Activated B cell treated with CpG ODN at 0.5 μM for 24 hours (primary cell): ENCODE measurements at places on chromosomes 4 and X. TPM values are rescaled to one million over a fixed set of nuclear protein-coding genes. Genes with fewer than 3 reads are reported as not detected.

DNA sequence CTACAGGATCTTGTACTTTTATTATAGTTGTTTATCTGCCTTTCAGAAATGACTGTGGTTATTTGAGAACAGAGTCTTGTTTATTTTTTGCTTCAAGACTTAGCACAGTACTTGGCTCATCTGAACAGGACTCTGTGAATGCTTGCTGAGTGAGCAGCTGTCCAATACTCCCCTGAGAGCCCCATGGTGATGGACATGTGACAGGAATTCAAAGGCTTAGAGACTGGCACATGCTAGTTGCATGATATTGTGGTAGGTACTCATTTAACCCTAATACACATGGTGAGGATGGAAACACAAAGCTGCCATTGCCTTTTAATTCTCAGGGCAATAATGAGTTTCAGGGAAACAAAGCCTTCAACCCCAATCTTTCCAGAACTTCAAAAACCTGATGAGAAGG lies 97.3 kb downstream of the GEMIN8 start:
- H3K36me3 ChIP-seq = no peaks in the 10 kb centered on the region
- no peak overlapping the region for H3K4me3 ChIP-seq
- no peaks in the 10 kb centered on the region for H3K27me3 ChIP-seq
- no peak overlapping the region for H3K27ac ChIP-seq

DNA sequence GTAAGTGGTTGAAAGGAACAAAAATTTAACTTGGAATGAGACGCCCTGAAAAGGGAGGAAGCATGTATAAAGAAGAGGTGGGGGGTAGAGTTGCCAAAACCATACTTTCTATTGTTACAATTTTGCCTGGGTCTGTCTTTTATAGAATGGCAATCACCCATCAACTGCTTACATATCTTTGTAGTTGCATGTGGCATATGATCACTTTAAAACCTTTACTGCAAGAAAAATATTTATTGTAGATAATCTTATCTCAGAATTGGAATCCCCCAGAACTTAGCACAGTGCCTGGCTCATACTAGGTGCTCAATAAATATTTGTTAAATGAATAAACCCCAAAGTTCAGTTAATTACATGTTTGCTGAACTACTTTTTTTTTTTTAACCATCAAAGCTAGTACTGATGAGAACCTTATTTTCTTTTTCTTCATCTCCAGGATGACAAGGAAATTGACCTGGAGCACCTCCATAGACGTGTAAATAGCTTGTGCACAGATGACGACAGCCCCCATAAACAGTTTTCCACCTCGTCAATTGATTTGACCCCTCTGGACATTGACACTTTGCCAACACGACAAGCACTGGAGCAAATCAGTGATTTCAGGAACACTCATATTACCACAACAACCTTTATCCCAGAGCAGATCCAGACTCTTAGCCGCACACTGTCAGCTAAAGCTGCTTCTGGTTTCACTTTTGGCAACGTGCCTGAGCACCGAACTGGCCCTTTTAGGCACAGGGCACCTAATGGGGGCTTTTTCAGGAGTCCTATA lies 56.7 kb upstream of the ATOH1 start:
- H3K27ac ChIP-seq = no peak overlapping the region
- H3K4me1 ChIP-seq = no peaks in the 10 kb centered on the region
- DNase-seq = no peak
- H3K36me3 ChIP-seq = no peaks in the 10 kb centered on the region

GRCh38 chr4:2923668-2924173 lies 39.5 kb downstream of the NOP14 start:
- peaks cover 92% of the 10 kb centered on the region for H3K36me3 ChIP-seq
- peak overlapping the region; percentile 19 for H3K4me3 ChIP-seq
- peaks cover 59% of the 10 kb centered on the region for H3K4me1 ChIP-seq
- no peak for DNase-seq
- no peaks in the 10 kb centered on the region for H3K27me3 ChIP-seq

GRCh38 chr4:2413821-2414610 lies 4.4 kb downstream of the ZFYVE28 start:
- H3K27ac ChIP-seq = peak overlapping the region; percentile 73
- peaks cover 38% of the 10 kb centered on the region for H3K4me1 ChIP-seq
- DNase-seq = no peak
- H3K36me3 ChIP-seq = no peaks in the 10 kb centered on the region
- peaks cover 13% of the 10 kb centered on the region for H3K27me3 ChIP-seq
- no peak overlapping the region for H3K4me3 ChIP-seq

- peaks cover 12% of the 10 kb centered on the region for H3K4me1 ChIP-seq
- no peak for DNase-seq
- H3K4me3 ChIP-seq = peak within 1 kb of the TSS; percentile 29
- H3K27ac ChIP-seq = no peak within 1 kb of the TSS
These were observed at the start of gene PDGFC for GRCh38 chr4:156971676-156972378. Gene PDGFC, minus strand, starts transcription at chr4:156971799. Its CDS starts 896 bp downstream, at chr4:156970903.

DNA sequence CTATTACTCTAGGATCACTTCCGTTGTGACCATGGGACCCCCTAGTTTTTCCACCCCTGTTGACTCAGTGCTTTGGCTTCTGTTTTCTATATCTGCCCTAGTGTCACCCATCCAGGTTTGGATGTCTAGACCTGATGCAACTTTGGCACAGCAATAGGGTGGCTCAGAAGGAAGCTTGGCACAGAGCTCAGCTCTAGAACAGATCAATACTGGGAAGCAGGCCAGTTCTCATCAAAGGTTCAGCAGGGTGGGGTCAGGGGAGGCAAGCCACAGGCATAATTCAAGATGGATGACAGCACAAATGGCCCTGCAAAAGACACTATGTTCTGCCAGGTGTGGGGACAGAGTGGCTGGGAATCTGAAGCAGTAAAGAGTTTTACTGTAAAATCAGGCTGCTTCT lies 74.2 kb upstream of the EGFL6 start:
- H3K36me3 ChIP-seq = no peaks in the 10 kb centered on the region
- no peaks in the 10 kb centered on the region for H3K4me1 ChIP-seq
- no peak overlapping the region for H3K27ac ChIP-seq
- H3K4me3 ChIP-seq = no peak overlapping the region
- no peak for DNase-seq

DNA sequence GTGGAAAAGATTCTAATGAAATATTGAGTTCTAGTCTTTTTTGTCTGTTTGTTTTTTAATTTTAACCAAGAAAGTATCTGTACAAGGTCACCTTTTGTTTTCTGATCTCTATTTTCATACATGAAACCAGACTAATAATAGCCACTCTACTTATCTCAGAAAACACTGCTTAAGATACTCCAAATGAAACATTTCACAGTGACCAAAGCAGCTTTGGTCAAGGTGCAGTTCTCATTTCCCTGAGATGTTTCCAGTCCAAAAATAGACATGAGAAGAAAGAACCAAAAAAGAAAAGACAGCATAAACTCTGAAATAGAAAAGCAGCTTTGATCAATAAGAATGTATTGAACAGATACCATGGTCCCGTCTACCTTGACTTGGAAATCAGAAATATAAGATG lies 782.8 kb downstream of the RAB28 start:
- H3K36me3 ChIP-seq = no peaks in the 10 kb centered on the region
- peaks cover 10% of the 10 kb centered on the region for H3K4me1 ChIP-seq
- H3K27ac ChIP-seq = no peak overlapping the region
- H3K27me3 ChIP-seq = no peaks in the 10 kb centered on the region

DNA sequence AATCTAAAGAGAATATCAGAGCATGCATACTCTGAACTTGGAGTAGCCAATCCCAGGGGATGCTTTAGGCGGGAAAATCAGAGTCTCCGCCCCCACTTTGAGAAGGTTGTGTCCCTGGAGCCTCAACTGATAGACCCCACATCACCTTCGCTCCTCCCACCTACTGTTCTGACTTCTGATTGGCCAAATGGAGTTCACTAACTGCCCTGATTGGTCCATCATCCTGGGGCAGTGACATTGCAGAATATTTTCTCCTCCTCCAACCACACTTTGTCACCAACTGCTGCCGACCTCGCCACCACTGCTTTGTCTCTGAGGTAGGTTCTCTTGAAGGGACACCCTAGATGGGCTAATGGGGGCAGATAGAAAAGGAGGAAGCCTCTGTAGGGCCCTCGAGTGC lies 22.7 kb upstream of the SPACA5B start:
- no peaks in the 10 kb centered on the region for H3K36me3 ChIP-seq
- no peaks in the 10 kb centered on the region for H3K27me3 ChIP-seq
- no peak overlapping the region for H3K27ac ChIP-seq
- H3K4me1 ChIP-seq = no peaks in the 10 kb centered on the region
- no peak for DNase-seq
- H3K4me3 ChIP-seq = no peak overlapping the region

DNA sequence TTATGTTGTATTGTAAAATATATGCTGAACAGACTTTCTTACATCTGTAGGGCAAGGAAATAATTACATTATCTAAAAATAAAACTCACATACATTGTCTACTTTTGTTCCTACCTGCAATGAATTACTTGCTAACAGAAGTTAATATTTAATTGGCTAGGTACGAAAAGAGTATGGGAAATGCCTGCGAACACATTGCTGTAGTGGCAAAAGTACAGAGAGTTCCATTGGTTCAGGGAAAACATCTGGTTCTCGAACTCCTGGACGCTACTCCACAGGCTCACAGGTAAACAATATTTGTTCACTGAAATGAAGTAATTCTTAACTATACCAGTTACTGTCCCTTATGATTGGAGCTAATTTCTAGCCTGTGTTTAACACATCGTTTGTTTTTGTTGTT lies 837.4 kb downstream of the ADGRL3 start:
- H3K36me3 ChIP-seq = no peaks in the 10 kb centered on the region
- no peaks in the 10 kb centered on the region for H3K4me1 ChIP-seq
- H3K4me3 ChIP-seq = no peak overlapping the region
- no peaks in the 10 kb centered on the region for H3K27me3 ChIP-seq
- no peak for DNase-seq

DNA sequence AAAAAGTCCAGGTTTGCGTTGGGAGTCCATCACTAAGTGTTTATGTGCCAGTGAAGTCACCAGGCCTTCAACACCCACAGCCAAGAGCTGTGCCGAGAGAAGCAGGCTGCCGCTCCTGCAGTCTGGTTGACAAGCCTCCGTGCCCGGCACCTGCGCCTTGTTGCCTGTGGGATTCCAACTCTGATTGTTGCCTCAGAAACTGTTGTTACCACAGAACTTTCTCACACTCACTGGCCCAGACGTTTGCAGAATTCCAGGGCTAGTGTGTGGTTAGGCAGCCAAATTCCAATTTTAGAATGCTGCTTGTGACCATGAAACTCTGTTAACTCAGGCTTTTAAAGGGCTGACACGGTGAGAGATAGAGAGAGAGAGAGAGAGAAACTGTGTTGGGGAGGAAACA lies 119.5 kb upstream of the LIMCH1 start:
- H3K4me3 ChIP-seq = no peak overlapping the region
- H3K4me1 ChIP-seq = no peaks in the 10 kb centered on the region
- H3K27ac ChIP-seq = no peak overlapping the region

GRCh38 chr4:75698162-75698962 lies 25.2 kb upstream of the G3BP2 start:
- peak; percentile 21 for DNase-seq
- H3K27ac ChIP-seq = peak overlapping the region; percentile 90
- H3K4me1 ChIP-seq = peaks cover 38% of the 10 kb centered on the region
- peaks cover 1% of the 10 kb centered on the region for H3K36me3 ChIP-seq
- peak overlapping the region; percentile 44 for H3K4me3 ChIP-seq

DNA sequence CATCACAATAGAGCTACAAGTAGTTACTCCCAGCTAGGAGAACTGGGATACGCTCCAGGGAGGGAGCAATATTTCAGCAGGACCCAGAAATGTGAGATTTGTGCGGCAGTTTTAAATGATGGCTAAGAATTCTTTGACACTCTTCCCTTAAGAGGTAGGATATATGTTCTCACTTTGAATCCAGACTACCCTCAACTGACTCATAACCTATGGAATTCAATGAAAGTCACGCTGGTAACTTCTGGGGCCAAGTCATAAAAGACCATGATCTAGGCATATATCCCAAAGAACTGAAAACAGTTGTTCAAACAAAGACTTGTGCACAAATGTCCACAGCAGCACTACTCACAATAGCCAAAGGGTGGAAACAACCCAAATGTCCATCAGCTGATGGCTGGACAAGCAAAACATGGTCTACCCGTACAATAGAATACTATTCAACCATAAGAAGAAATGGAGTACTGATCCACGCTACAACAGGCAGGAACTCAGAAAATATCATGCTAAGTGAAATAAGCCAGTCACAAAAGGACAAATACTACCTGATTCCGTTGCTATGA lies 10.5 kb downstream of the CD99L2 start:
- H3K4me1 ChIP-seq = no peaks in the 10 kb centered on the region
- no peaks in the 10 kb centered on the region for H3K27me3 ChIP-seq
- H3K36me3 ChIP-seq = peaks cover 1% of the 10 kb centered on the region
- H3K4me3 ChIP-seq = no peak overlapping the region
- H3K27ac ChIP-seq = no peak overlapping the region
- no peak for DNase-seq

GRCh38 chr4:99135541-99136162 lies 8.4 kb downstream of the ADH4 start:
- H3K27me3 ChIP-seq = no peaks in the 10 kb centered on the region
- no peaks in the 10 kb centered on the region for H3K4me1 ChIP-seq
- H3K27ac ChIP-seq = no peak overlapping the region
- DNase-seq = no peak

- H3K4me3 ChIP-seq = no peak overlapping the region
- no peaks in the 10 kb centered on the region for H3K27me3 ChIP-seq
- no peak for DNase-seq
- H3K27ac ChIP-seq = peak overlapping the region; percentile 57
- peaks cover 84% of the 10 kb centered on the region for H3K4me1 ChIP-seq
These were observed 5.2 kb downstream of the SH3KBP1 start for GRCh38 chrX:19882066-19882775.

GRCh38 chrX:50818986-50819385 lies 5.0 kb upstream of the SHROOM4 start:
- H3K4me1 ChIP-seq = no peaks in the 10 kb centered on the region
- no peak overlapping the region for H3K27ac ChIP-seq
- DNase-seq = no peak
- H3K36me3 ChIP-seq = no peaks in the 10 kb centered on the region

DNA sequence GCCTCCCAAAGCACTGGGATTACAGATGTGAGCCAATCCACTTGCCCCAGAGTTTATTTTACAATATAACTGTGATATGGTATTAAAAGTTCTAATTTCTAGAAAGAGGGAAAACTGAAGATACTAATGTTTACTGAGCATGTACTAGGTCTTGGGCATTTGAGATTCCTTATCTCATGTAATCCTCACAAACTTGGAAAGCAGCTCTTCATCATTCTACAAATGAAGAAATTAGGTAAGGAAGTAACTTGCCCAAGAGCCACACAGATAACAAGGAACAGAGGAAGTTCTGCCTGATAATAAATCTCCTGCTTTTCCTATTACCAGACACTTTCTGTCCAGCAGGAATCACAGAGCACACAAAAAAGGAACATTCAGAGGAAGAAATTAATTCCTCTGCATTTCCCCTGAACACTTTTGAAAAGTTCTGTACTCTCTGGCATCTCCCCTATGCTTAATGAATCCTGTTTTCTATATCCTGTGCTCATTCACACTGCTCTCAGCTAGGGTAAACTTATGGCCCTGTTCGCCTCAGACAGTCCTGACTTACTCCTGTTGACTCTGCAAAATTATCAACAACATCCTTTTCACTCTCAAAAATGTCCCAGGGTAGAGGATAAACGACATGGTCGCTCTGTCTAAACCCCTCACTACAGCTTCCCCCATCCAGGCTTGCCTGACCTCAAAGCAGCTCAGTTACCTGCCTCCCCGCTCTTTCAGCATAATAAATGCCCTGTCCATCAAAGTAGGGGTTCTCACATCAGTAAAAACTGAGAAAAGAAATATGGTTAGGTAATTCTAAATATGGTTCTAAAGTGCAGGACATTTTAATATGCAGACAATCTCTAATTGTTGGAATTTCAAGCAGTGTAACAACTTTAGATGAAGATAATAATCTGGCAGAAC lies 13.6 kb downstream of the SH3RF1 start:
- H3K4me1 ChIP-seq = no peaks in the 10 kb centered on the region
- no peaks in the 10 kb centered on the region for H3K36me3 ChIP-seq
- H3K27me3 ChIP-seq = no peaks in the 10 kb centered on the region

VEGFD gene
- total RNA-seq = not detected in 2 replicates

ATP2B3 gene
- not detected in 2 replicates for total RNA-seq

MBNL3 gene
- total RNA-seq = 41.0 and 47.0 TPM in 2 replicates

AR gene
- total RNA-seq = not detected in 2 replicates
